Type B pancreatic cell (in vitro differentiated cells): ENCODE measurements at places on chromosomes 11 and 22. TPM values are rescaled to one million over a fixed set of nuclear protein-coding genes. Genes with fewer than 3 reads are reported as not detected.

The GRM5 gene
- 0.17 and 0.38 TPM in 2 replicates for total RNA-seq

The C11orf65 gene
- total RNA-seq: 0.70 and 1.0 TPM in 2 replicates

The TIGD3 gene
- total RNA-seq: 1.2 and 1.3 TPM in 2 replicates

The GRK3 gene
- total RNA-seq: 10.3 and 14.0 TPM in 2 replicates

The MOV10L1 gene
- 0.10 and 0.19 TPM in 2 replicates for total RNA-seq
